ENCODE measurements at places on chromosomes 12 and 14. TPM values are rescaled to one million over a fixed set of nuclear protein-coding genes. Genes with fewer than 3 reads are reported as not detected.
A peak's percentile ranks its signal among the peaks of the same experiment; 100 is the strongest.

- no peak for DNase-seq
These were observed 558.2 kb upstream of the MIS18BP1 start for GRCh38 chr14:45811155-45811554.

Gene TRHDE
- not detected for total RNA-seq

DNA sequence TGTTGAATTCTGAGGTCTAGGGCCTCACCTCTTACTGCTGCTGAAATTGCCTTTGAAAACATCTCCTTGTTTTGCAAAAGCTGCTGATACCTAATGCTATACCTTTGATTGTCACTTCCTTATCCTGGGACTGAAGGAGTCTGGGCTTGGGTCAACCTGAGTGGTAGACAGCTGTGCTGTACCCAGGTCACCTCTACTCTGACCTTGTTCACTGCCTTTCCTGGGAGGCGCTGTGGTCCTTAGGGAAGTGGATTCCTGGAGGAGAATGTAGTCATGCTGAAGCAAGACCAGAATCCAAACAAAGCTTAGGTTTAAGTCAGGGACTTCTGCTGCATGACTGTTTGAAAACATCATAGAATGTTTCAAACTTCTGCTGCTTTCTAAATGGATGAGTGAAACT lies 191.4 kb downstream of the SNAPC1 start:
- DNase-seq, result no peak

- DNase-seq, result no peak
These were observed 16.7 kb downstream of the EPS8 start for GRCh38 chr12:15772405-15773018.

GRCh38 chr14:60989599-60989998 lies 8.6 kb downstream of the SLC38A6 start:
- DNase-seq, result no peak

DNA sequence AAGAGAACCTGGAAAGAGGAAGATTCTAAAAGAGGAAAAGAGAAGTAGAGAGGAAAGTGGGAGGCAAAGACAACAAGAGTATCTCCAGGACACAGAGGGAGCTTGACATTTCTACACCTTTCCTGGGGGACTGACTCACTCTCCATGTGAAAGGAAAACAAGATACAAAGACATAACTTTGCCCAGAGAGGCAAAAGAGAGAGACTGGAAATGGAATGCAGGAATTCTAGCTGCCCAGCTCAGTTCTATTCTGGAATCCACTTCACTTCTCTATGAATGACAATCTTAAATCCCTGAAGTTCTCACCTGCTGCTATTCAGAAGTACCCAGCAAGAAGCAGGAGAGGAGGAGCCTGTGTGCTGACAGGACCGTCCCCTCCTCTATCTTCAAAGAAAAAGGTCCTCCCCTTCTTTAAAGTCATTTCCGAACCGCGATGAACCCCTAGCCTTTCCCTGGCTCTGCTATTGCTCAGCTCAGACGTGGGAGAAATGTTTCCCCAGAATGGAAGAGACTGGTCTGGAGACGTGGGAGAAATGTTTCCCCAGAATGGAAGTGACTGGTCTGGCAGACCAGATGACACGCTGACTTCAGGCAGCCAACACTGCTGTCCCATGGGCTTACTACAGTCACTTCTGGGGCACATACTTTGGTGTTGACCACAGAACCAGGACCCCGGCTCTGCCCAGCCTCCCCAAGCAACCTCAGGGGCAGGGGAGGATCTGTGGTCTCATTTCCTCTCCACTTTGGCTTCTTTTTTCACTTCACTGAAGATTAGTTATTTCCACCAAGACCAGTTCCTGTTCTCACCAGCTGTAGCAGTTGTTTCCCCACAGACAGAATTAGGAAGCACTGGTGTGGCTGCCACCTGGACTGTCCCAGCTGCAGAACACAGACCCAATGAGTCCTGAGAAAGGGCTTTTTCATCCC lies 8.3 kb downstream of the FMNL3 start:
- peak; percentile 16 for DNase-seq

- no peak for DNase-seq
These were observed 7.6 kb upstream of the EXD2 start for GRCh38 chr14:69183735-69184134.

Gene DRAM1
- 3.4 TPM for total RNA-seq

- DNase-seq, result no peak
These were observed 507.0 kb downstream of the SNAPC1 start for GRCh38 chr14:62269204-62269603.

DNA sequence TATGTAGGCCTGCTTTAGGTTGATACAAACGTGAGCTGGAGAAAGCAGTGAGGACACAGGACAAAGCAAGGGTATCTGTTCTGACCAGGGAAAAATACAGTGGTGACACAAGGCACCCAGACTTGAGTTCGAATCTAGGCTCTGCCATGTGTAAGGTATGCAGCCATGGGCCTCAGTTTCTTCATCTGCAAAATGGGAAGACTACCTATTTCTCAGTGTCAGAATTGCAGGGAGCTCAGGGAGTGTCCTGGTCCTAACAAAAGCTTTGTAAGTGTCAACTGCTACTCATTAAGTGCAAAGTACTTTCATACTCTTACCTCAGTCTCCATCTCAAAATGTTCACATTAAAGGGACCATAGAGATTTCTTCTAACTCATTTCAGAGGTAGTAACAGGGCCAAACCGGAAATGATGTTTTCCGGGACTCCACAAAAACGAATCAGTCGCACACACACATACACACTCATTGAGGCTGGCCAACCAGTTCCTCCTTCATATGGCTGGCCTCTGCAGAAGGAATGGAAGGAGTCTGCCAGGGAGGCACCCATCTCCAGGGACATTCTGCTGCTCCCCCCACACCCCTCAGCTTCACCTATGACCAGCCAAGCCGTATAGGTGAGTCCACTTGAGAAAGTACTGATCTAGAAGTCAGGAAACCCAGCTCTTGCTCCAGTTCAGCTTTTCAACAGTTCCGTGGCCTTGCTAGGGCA lies 7.8 kb downstream of the CTDSP2 start:
- no peak for DNase-seq

- no peak for DNase-seq
These were observed 50.0 kb upstream of the STON2 start for GRCh38 chr14:81450100-81450531.

GRCh38 chr12:49672301-49673217 lies 34.6 kb downstream of the FMNL3 start:
- no peak for DNase-seq

DNA sequence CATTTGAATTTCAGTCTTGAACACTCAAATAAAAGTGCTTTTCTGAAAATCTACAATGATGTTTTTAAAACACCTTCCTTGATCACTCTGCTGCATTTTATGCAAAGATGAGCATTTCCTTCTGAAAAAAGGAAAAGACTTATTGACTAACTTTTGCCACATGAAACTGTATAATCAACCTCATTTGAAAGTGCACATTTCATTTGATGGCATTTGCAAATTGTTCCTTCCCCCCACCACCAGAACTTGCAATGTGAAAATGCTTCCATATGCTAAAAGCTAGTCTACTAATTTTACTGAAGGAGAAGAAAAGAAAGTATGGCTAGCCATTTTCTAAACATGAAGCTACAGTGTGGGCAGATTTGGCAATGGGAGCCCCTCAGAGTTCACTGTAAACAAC lies 159.2 kb downstream of the RAD51B start:
- DNase-seq, result no peak

DNA sequence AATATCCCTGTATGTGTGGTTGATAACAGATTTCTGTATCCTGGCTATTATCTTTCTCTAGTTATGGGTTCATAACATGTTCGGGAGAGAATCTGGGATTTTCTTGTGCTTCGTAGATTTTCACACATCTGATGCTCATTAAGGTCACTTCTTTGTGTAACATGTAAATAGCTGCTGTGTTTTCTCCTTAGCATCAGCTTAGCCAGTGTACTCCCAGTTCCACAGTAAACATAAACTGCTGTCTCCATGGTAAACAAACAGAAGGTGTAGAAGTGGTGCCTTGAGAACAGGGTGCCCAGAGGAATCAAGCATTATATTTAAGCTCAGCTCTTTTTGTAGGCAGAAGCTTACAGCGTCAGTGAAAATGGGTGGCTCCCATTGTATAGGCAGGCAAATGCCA lies 88.0 kb downstream of the ANO6 start:
- no peak for DNase-seq

Gene HOXC6
- total RNA-seq, result not detected

GRCh38 chr14:73888971-73889370 lies 2.3 kb downstream of the ZNF410 start:
- DNase-seq, result no peak

Gene TSHR
- total RNA-seq, result not detected

DNA sequence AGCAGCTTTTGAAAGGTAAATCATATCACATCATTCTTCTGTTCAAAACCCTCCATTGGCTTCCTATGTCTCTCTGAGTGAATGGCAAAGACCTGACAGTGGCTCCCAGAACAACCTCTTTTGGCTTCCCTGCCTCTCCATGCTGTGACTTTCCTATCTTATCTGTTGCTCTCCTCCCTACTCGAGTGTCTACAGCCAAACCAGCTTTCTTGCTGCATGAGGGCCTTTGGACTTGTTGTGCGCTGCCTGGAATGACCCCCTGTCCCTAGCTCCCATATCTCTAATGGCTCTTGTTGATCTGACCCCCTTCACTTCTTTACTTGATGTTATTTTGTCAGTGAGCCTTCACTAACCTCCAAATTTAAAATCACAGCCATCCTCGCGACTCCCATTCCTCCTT lies 2.5 kb downstream of the SYNE2 start:
- no peak for DNase-seq

Gene ADAMTS20
- total RNA-seq, result not detected

DNA sequence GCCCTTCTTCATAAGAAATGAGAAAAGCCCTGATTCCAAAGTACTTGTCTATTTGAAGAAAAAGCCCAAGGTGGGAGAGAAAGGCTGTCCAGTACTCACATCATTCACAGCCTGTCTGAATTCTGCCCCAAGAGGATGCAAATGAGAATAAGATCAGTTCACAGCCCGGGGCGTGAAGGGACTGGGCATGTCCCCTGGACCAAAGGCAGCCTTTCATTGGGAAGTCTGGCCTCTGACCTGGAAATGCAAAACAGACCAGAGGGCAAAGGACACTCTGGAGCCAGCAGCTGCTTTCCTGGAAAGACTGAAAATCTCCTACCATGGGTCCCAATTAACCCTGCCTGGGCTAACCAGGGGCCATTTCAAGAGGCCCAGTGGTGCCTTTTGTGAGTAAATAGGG lies 191.2 kb upstream of the PELI2 start:
- DNase-seq, result no peak

DNA sequence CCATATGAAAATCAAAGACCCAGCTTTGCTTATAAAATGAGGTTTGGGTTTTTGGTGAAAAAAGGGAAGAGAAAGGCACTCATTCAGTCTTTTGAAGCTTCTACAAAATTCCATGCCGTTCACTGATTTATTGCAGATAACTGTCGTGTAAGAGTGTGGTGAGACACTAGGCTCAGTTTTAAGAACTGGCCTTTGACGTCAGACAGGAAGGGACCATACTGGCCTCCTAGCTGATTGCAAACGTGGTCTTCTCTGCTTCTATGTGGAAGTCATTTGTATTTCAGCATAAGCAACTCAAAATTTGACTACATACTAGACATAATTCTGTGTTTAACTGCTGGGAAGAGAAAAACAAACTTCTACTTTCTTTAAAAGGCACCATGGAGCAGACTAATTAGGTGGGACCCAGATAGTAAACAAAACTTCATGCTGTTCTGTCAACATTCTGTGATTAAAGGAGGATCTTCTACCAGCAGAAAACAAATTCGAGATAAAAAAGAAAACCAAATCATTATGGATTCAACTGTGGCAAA lies 168.7 kb downstream of the TTC7B start:
- no peak for DNase-seq

- DNase-seq, result no peak
These were observed 2.7 kb downstream of the TBX3 start for GRCh38 chr12:114681116-114681871.

GRCh38 chr14:68394764-68395143 lies 398.1 kb downstream of the ZFP36L1 start:
- DNase-seq, result no peak

DNA sequence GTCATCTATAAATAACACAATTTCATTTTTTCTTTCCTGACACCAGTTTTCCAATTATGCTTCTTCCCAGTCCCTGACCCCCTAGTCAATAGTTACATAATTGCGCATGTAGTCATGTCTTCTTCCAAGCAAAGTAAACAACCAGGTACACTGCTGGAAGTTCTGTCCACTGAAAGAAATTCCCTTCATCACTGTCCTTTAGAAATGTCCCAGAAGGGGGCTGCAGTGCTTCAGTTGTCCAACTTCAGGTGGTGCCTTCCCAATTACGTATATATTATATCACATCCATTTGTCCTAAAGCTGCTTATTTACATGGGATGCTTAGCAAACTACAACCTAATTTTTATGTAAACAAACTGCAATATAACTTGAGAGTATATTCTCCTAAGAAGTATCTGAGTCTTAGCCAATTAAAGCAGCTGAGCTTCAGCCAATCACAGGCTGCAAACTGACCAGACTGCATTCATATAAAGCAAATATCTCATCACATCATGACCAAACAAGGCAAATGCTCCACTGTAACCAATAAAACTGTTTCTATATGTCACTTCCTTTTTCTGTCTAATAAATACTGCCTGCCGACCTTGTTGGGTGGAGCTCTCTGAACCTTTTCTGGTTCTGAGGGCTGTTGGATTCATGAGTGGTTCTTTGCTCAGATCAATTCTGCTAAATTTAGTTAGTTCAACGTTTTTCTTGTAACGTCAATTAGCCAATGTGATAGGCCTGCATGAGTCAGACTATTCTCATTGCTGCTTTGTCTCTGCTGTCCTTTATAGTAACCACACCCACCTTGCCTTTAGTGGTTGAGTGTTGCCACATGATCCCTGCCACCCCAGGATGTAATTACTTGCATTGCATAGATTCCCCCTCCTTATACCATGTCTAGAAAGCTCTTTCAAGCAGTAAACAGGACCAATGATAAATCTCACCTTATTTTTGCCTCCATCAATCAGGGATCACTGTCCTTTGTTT lies 239.3 kb downstream of the ALG10B start:
- DNase-seq, result no peak

DNA sequence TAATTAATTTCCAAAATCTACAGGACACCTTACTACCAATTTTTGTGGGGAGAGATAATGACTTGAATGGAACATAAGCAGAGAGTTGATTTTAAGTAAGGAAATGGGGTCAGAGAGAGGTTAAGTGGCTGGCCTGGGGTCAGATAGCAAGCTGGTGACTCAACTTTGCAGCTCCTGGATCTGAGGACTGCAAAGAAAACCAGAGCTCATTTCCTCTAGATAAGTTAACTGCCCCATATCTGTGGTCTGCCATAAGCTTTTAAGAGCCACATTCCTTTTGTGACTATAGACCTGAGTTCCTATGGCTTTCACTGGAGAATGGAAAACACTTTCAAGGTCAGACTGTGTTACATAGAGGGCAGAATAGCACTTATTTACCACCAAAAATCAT lies 201.2 kb upstream of the PRICKLE1 start:
- no peak for DNase-seq

GRCh38 chr12:63668028-63668799 lies at the start of gene DPY19L2:
Gene DPY19L2, minus strand, starts transcription at chr12:63668493. Its CDS starts 100 bp downstream, at chr12:63668393.
- DNase-seq, result peak; percentile 14

GRCh38 chr12:122730215-122731014 lies at the start of gene HCAR1:
Gene HCAR1, minus strand, starts transcription at chr12:122730844. Its CDS starts 505 bp downstream, at chr12:122730339.
- DNase-seq, result peak; percentile 74

Gene VDR
- 312 TPM for total RNA-seq

- DNase-seq, result no peak
These were observed 8.7 kb upstream of the ZNF740 start for GRCh38 chr12:53171725-53172329.

- DNase-seq, result no peak
These were observed 1.7 kb downstream of the C12orf76 start for GRCh38 chr12:110046451-110047187.

Data from activated T-helper 2 cell treated with anti-CD3 and anti-CD28 coated beads, Interferon-gamma antibody, Interleukin-2, Interleukin-4, amounts not matched to agents 10 μg/mL and 5 μg/mL and 100 μg/mL, durations not matched to agents 14 hours and 24 hours and 36 hours (primary cell).